ENCODE measurements at places on chromosomes 5 and 9.

DNA sequence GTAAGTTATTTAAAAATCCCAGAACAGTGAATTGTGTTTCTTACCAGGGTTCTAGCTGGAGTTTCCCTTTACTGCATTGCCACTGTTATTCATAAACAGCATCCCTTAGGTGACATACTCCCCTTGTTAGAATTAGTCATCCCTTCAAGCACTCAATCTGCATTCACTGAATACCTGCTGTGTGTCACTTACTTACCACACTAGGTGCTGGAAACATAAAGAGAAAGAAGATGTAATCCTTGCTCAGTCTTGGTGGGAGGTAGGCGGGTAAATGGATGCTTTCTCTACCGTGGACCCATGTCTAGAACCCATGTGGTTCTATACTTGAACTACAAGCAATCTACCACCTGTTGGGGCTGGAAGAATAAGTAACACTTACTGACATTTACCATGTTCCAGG is 371.6 kb downstream of the KDM4C start:
- DNase-seq, result no peak

- DNase-seq, result no peak
Measured at GRCh38 chr5:61232490-61233050, 70.3 kb upstream of the SMIM15 start.

- DNase-seq, result no peak
Measured at GRCh38 chr9:14868772-14869583, 41.2 kb downstream of the FREM1 start.

DNA sequence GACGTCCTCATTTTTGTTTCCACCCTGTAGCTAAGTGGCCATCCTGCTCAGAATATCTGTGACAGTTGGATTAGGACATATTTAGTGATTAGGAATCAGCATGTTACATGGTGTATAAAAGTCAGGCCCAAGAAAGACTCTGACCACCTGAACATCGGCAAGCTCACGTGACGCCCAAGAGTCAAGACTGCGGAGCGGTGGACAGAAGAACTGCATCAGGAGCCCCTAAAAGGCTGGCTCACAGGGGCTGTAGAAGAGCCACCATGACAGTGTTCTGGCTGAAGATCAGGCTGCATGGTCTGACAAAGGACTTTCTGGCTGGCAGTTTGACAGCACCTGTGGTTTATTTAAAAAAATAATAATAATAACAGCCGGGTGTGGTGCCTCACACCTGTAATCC is 185.3 kb downstream of the AUH start:
- no peak for DNase-seq

GRCh38 chr5:163807781-163808180 is 302.4 kb downstream of the MAT2B start:
- no peak for DNase-seq

DNA sequence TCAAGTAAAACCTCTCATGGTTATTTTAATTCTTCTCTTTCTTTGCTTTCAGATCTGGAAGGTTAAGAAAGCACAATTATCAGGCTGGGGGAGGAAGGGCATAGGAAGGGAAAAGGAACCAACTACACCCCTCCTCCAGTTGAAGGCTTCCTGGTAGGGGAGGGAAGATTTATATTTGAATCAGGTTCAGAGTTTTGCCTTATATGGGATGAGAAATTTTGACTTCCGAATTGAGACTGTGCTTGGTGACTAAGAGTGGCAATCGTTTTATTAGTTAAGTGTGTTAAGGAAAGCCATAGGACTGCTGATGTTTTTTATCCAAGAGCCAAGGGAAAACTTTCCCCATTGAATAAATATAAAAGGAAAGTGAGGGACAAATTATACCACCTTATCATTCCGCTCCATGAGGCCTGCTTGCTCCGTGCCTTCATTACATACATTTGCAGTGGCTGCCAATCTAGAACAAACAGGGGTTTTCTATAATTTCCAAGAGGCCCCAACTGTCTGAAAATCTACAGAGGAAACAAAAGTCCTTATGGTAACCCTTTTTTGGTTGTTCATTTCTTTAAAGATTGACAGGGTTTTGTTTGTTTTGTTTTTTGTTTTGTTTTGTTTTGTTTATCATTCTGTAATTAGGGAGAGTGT is 115.7 kb upstream of the EPB41L4A start:
- no peak for DNase-seq

DNA sequence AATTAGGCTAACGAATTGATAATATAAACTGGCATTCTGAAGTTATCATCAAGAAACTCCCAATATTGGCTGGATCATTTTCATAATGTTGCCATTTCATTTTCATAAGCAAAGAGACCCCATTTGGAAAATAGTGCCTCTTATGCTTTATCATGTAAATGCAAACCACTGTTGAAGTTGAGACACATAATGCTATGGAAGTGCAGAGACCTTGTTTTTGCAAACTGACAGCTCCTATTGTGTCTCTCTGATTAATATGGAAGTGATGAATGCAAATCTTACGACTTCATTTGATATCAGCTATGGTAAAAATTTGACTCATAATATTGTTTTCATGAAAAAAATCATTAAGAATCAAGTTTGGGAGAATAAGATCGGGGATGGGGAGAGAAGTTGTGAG is 25.3 kb upstream of the ZNF608 start:
- DNase-seq, result no peak

DNA sequence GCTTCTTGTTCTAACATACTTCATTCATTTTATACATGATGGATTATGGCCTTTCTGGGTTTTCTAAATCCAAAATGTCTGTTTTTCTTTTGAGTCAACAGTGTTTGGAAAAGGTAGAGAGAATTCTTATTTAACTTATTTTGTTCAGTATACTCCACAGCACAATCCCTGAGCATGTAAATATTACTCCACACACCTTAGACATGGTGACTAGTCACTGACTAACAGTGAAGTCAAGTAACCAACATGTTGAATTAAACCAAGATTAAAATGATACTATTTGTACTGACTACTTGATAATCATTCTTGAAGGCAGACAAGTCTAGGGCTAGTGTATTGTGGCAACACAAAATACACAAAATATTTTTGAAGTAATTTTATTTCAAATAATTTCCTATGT is 55.0 kb downstream of the HAPLN1 start:
- no peak for DNase-seq

- DNase-seq, result no peak
Measured at GRCh38 chr9:75962013-75962661, 71.7 kb downstream of the PCSK5 start.

GRCh38 chr9:113581865-113582697 is 118.6 kb downstream of the RGS3 start:
- peak; percentile 40 for DNase-seq

DNA sequence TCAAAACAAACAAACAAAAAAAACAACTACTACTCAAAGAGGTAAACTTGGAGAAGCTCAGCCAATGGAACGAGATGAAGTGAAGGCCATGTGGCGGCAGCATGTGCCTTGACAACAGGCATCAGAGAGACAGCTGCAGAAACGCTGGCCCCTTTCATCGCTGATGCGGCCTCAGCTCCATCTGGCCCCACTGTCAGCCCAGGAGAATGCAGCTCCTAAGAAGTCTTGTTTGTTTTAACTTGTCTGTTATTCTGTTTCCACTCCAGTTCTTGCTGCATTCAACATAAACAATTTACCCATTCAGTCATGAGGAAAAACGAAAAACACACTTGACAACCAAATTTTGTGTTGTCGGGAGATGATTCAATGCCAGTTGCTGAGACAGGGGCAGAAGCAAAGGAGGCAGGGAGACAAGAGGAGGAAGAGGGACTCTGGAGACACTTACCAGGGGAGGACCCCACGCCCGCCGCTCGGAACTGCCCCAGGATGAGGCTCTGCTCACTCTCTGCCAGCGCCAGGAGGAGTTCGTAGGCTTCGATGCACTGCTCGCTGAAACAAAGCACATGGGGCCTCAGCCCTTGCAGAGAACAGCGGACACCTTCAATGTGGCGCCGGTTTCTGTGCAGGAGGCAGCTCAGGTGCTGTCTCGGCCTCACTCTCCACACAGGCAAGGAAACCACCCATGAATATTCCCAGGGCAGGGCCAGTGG is 91.2 kb downstream of the DCP2 start:
- DNase-seq, result no peak
